ENCODE measurements at places on chromosomes 7 and 10.
A peak's percentile ranks its signal among the peaks of the same experiment; 100 is the strongest.

DNA sequence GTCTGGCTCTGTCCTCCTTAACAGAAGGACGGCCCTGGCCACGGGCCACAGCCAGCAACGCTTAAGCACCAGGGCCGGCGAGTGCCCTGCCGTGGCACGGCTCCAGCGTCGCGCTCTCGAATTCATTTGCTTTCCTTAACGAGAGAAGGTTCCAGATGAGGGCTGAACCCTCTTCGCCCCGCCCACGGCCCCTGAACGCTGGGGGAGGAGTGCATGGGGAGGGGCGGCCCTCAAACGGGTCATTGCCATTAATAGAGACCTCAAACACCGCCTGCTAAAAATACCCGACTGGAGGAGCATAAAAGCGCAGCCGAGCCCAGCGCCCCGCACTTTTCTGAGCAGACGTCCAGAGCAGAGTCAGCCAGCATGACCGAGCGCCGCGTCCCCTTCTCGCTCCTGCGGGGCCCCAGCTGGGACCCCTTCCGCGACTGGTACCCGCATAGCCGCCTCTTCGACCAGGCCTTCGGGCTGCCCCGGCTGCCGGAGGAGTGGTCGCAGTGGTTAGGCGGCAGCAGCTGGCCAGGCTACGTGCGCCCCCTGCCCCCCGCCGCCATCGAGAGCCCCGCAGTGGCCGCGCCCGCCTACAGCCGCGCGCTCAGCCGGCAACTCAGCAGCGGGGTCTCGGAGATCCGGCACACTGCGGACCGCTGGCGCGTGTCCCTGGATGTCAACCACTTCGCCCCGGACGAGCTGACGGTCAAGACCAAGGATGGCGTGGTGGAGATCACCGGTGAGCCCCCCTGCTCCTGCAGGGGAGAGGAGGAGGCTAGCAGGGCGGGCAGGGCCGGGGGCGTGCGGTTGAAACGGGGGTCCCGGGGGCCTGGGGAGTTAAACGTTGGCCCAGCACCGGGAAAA, at the start of gene HSPB1:
HSPB1 (plus strand) TSS at position 327 of the 855 bp plus-strand sequence; CDS start at position 367, 40 bp downstream.
- H3K4me3 ChIP-seq, result peak within 1 kb of the TSS; percentile 83
- H3K27ac ChIP-seq, result peak within 1 kb of the TSS; percentile 83

DNA sequence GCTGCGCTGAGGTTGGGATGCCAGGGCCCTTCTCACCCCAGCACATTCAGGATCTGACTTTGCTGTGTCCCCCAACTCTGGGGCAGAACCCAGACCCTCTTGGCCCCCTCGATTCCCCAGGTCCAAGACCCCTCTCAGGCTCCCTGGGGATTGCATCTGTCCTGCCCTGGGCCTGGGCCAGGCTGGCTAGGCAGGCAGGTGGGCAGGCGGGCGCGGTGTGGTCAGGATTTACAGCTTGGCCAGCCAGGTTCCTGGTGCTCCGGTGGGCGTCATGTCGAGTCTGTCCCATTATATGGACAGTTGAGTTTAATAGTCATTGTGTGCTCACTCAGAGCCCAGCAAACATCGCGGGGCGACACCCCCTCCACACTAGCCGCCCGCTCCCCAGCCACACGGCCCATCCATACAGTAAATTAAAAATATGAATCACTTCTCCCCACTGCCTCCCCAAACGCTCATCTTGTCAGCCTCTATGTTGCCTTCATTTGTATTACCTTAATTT, 23.5 kb downstream of the POLL start:
- DNase-seq, result no peak
- H3K27me3 ChIP-seq, result peaks cover 13% of the 10 kb centered on the region
- H3K4me1 ChIP-seq, result peaks cover 6% of the 10 kb centered on the region
- no peak overlapping the region for H3K4me3 ChIP-seq
- H3K27ac ChIP-seq, result no peak overlapping the region

DNA sequence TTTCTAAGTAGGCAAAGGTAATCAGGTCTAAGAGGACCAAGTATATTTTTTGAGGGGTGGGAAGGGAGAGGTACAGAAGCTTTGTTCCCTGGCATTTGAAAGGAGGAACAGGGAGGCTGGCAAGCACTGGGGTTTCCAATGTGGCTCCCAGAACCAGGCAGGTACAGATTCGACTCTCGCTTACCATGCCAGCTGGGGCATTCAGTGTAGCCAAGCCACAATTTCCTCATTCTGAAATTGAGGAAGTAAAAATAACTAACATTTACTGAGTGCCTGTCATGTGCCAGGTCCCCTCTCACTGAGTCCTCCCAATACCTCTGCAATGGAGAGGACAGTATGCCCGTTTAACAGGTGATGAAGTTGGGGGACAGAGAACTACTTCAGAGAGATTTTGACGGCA, 45.9 kb upstream of the BET1 start:
- no peaks in the 10 kb centered on the region for H3K36me3 ChIP-seq
- DNase-seq, result no peak
- no peaks in the 10 kb centered on the region for H3K4me1 ChIP-seq
- no peak overlapping the region for H3K27ac ChIP-seq
- H3K27me3 ChIP-seq, result no peaks in the 10 kb centered on the region

DNA sequence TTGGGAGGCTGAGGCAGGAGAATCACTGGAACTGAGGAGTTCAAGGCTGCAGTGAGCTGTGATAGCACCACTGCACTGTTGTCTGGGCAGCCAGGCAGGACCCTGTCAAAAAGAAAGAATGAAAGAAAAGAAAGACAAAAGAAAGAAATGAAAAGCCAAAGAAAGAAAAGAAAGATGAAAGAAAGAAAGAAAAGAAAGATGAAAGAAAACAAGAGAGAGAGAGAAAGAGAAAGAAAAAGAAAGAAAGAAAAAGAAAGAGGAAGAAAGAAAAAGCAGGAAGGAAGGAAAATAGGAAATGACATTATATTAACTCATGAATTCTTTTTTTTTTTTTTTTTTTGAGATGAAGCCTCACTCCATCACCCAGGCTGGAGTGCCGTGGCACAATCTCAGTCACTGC, 32.4 kb upstream of the SPDYE3 start:
- no peak for DNase-seq
- H3K36me3 ChIP-seq, result no peaks in the 10 kb centered on the region
- H3K4me1 ChIP-seq, result peaks cover 4% of the 10 kb centered on the region
- H3K27me3 ChIP-seq, result no peaks in the 10 kb centered on the region
- H3K27ac ChIP-seq, result no peak overlapping the region
- no peak overlapping the region for H3K4me3 ChIP-seq

GRCh38 chr10:124530215-124530665, 68.6 kb downstream of the LHPP start:
- H3K27me3 ChIP-seq, result no peaks in the 10 kb centered on the region
- DNase-seq, result peak; percentile 74
- H3K4me1 ChIP-seq, result peaks cover 4% of the 10 kb centered on the region
- no peak overlapping the region for H3K27ac ChIP-seq
- H3K36me3 ChIP-seq, result no peaks in the 10 kb centered on the region

DNA sequence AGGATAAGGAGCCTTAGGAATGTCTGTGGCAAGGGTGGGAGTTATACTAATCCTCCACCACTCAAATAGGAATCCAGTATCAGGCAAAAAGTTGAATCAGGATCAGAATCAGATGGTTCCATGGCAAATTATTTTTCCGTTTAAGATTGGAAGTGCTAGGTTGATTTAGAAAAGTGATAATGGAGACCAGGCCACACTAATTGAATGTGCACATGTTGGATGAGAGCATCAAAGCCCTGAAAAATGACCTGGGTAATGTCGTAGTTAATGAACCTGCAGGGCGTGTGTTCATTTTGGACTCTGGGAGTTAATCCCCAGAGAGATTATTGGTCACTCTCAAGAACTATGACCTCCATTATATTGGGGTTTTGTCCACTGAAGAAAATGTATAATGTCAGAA, 53.3 kb upstream of the UBN2 start:
- H3K4me1 ChIP-seq, result no peaks in the 10 kb centered on the region
- no peak overlapping the region for H3K27ac ChIP-seq
- no peaks in the 10 kb centered on the region for H3K27me3 ChIP-seq

- no peak for DNase-seq
- no peak overlapping the region for H3K4me3 ChIP-seq
- H3K36me3 ChIP-seq, result no peaks in the 10 kb centered on the region
- no peaks in the 10 kb centered on the region for H3K27me3 ChIP-seq
Observed at GRCh38 chr10:88901206-88901983, 21.4 kb downstream of the STAMBPL1 start.

GRCh38 chr7:42143711-42144600, 93.1 kb downstream of the GLI3 start:
- H3K4me3 ChIP-seq, result no peak overlapping the region
- H3K27ac ChIP-seq, result no peak overlapping the region
- DNase-seq, result no peak
- peaks cover 2% of the 10 kb centered on the region for H3K4me1 ChIP-seq

DNA sequence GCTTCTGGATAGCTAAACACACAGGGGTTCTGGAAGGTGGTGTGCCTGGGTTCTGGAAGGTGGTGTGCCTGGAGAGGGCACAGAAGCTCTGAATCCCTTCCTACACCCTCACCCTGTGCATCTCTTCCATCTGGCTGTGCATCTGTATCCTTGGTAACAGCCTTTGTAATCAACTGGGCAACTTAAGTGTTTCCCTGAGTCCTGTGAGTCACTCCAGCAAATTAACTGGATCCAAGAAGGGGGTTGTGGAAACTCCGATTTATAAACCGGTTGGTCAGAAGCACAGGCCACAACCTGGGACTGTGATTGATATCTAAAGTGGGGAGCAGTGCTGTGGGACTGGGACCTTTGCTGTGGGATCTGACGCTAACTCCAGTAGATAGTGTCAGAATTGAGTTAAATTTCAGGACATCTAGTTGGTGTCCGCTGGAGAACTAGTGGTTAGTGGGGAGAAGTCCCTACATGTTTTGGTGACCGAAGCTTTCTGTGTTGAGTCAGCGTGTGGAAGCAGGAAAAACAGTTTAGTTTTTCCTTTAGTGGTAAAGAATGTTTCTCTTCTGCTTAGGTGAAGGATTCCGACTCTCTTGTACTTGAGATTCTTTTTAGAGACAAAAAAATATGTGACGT, 228.1 kb downstream of the BMPER start:
- H3K4me1 ChIP-seq, result peaks cover 9% of the 10 kb centered on the region
- no peak overlapping the region for H3K4me3 ChIP-seq
- no peaks in the 10 kb centered on the region for H3K36me3 ChIP-seq
- DNase-seq, result peak; percentile 81
- H3K27ac ChIP-seq, result no peak overlapping the region
- no peaks in the 10 kb centered on the region for H3K27me3 ChIP-seq

DNA sequence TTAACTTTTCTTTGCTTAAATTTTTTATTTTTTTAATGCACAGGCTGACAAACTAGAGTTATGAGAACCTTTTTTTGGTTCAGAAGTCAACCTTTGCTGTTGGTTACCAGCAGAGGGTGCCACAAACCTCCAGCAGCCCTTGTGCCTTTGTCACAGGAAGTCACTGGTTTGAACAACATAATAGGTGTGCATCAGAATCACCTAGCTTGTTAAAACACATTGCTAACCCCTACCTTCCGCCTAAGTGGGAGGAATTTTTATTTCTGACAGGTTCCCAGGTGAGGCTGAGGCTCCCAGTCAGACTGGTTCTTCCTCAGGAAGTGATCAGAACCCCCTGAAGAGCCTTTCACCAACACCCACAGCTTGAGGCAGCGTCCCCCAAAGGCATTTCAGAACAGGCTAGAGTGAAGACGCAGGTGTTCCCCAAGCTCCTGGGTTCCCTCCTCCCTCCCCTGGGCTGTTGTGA, 22.6 kb upstream of the VDAC2 start:
- DNase-seq, result peak; percentile 39
- H3K4me3 ChIP-seq, result no peak overlapping the region
- no peaks in the 10 kb centered on the region for H3K36me3 ChIP-seq
- H3K27ac ChIP-seq, result no peak overlapping the region
- no peaks in the 10 kb centered on the region for H3K27me3 ChIP-seq
- H3K4me1 ChIP-seq, result peaks cover 3% of the 10 kb centered on the region

DNA sequence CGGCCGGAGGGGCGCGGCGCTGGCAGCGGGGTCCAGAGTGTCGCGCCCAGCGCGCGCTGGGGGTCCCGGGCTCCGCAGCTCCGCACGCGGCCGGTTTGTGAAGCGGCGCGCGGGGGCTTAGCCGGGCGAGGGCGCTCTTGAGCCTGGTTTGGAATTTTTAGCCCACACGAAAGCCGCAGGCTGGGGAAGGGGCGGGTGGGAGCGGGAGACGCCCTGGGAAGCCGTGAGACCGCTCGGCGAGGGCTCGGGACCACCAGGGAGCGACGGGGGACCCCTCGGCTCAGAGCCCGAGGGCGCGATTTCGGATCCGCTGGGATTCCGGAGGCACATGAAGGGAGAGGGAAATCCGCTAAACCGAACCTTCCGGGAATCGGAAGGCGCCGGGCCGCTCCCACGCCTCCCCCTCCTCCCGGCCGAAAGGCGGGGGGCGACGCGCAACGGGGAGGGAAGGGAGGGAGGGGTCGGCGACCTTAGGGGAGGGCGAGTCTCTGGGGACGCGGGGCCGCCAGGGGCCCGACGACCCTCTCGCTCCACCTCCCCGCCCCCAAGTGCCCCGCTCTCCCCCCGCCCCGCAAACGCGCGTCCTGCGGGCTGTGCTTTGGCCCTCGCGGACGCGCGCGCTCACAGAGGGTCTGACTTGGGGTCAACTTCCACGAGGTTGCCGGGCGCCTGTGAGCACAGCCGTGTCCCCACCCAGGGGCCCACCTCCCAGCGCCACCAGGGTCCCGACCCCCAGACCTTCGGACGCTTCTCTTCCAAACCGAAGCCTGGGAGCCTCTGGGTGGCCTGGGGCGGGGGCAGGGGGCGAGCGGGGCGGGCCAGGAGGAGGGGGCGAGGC, 5.1 kb upstream of the ELFN1 start:
- H3K4me1 ChIP-seq, result peaks cover 4% of the 10 kb centered on the region
- DNase-seq, result no peak
- no peaks in the 10 kb centered on the region for H3K36me3 ChIP-seq
- peaks cover 64% of the 10 kb centered on the region for H3K27me3 ChIP-seq
- peak overlapping the region; percentile 57 for H3K4me3 ChIP-seq

- peaks cover 3% of the 10 kb centered on the region for H3K4me1 ChIP-seq
- no peak overlapping the region for H3K27ac ChIP-seq
- no peak for DNase-seq
- no peak overlapping the region for H3K4me3 ChIP-seq
- H3K27me3 ChIP-seq, result no peaks in the 10 kb centered on the region
Observed at GRCh38 chr10:109866168-109866994, 56.9 kb downstream of the XPNPEP1 start.

GRCh38 chr7:54992871-54993475, 25.8 kb upstream of the EGFR start:
- no peaks in the 10 kb centered on the region for H3K4me1 ChIP-seq
- no peaks in the 10 kb centered on the region for H3K36me3 ChIP-seq
- no peak for DNase-seq

GRCh38 chr7:48058990-48059389, 23.6 kb downstream of the C7orf57 start:
- no peak for DNase-seq
- no peaks in the 10 kb centered on the region for H3K36me3 ChIP-seq
- no peak overlapping the region for H3K4me3 ChIP-seq
- no peaks in the 10 kb centered on the region for H3K27me3 ChIP-seq
- no peak overlapping the region for H3K27ac ChIP-seq

GRCh38 chr10:75617485-75618155, 186.2 kb downstream of the LRMDA start:
- no peak overlapping the region for H3K4me3 ChIP-seq
- DNase-seq, result no peak
- H3K27ac ChIP-seq, result no peak overlapping the region

- peaks cover 3% of the 10 kb centered on the region for H3K4me1 ChIP-seq
- no peaks in the 10 kb centered on the region for H3K27me3 ChIP-seq
- DNase-seq, result no peak
- no peaks in the 10 kb centered on the region for H3K36me3 ChIP-seq
- no peak overlapping the region for H3K27ac ChIP-seq
Observed at GRCh38 chr10:103569896-103570295, 76.4 kb downstream of the NEURL1 start.

Data from trophoblast cell (in vitro differentiated cells and primary cell).